ENCODE measurements at places on chromosomes 6 and 20. TPM values are rescaled to one million over a fixed set of nuclear protein-coding genes. Genes with fewer than 3 reads are reported as not detected.

- DNase-seq = no peak
Observed at GRCh38 chr6:107323133-107323785, 136.1 kb downstream of the PDSS2 start.

Gene CRISP3
- total RNA-seq = 0.10 TPM

DNA sequence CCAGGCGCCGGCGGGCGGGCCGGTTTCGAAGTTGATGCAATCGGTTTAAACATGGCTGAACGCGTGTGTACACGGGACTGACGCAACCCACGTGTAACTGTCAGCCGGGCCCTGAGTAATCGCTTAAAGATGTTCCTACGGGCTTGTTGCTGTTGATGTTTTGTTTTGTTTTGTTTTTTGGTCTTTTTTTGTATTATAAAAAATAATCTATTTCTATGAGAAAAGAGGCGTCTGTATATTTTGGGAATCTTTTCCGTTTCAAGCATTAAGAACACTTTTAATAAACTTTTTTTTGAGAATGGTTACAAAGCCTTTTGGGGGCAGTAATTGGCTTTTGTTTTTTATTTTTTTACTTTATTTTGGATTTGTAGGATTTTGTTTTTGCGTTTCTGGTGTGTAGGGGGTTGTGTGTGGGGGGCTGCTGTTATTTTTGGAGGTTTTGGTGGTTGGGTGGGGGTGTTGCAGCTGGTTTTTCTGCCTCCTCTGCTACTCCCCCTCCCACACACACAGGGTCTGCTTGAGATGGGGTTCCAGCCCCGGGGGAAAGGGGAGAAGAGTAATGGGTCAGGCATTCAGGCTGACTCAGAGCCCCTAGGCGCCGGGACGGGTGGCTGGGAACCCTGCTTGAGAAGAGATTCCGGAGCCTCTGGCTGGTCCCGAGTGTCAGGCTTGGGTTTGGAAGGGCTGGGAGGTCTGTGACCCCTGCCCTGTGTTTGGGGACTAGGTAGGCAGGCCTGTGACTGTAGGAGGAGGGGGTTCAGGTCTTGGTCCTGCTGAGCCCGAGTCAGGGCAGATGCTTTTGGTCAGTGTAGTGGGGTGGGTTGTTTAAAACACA lies 2.0 kb downstream of the CEBPB start:
- DNase-seq = peak; percentile 96

DNA sequence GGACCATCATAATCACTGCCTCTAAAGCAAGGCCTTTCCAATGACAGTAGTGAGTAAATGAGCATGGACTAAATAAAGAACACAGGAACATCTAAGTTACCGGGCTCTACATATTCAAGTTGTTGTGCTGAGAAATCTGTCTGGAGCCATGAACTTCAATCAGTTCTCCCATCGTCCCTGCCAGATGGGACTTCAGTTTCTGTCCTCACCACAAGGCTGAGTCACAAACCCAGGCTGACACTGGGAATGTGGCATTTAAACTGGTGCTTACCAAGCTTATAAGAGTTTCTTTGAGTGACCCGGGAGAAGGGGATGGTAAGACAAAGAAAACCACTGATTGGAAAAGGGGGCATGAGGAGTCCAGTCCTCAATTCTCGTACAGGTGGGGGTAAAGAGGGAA lies 497.0 kb downstream of the MAFB start:
- no peak for DNase-seq

GRCh38 chr6:148593130-148593812 lies 153.6 kb upstream of the UST start:
- no peak for DNase-seq

DNA sequence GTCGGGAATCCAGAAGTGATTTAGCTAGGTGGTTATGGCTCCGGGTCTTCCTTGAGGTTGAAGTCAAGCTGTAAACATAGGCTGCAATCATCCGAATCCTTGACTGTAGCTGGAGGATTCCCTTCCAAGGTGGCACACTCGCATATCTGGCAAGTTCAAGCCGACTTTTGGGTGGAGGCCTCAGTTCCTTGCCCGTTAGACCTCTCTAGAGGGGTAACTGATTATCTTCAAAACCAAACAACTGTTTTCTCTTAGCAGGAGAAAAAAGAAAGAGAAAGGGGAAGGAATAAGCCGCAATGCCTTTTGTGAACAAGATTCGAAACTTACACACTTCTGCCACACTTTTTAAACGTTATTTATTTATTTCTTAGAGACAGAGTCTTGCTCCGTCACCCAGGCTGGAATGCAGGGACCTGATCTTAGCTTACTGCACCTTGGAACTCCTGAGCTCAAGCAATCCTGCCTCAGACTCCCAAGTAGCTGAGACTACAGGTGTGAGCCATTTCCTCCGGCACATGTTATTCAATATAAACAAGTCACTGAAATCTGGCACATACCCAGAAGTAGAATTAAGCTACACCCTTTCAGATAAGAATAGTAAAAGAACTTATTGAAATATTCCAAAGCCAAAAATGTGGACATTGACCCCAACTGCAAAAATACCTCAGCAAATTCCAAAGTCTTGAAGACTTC lies 76.3 kb downstream of the HFE start:
- no peak for DNase-seq

Gene KCNQ5
- 1.3 TPM for total RNA-seq

DNA sequence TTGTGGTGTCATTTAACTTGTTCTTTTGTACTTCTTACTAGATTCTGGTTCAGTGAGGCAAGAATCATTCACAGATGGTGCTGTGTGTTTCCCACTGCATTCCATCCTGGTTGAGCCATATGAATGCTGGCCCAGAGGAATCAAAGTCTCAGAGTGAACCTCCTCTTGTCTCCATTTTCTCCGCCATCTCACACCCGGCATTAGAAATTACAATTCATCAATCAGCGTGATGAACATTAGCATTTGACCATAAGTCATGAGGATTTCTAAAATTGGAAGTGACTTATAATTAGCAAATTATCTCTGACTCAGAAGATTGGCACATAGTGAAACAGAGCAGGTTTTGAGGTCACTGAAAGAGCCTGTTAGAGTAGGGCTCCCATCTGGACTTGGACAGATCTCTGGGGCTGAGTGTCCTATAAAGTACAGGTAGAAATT lies 25.2 kb downstream of the TNFAIP3 start:
- no peak for DNase-seq

DNA sequence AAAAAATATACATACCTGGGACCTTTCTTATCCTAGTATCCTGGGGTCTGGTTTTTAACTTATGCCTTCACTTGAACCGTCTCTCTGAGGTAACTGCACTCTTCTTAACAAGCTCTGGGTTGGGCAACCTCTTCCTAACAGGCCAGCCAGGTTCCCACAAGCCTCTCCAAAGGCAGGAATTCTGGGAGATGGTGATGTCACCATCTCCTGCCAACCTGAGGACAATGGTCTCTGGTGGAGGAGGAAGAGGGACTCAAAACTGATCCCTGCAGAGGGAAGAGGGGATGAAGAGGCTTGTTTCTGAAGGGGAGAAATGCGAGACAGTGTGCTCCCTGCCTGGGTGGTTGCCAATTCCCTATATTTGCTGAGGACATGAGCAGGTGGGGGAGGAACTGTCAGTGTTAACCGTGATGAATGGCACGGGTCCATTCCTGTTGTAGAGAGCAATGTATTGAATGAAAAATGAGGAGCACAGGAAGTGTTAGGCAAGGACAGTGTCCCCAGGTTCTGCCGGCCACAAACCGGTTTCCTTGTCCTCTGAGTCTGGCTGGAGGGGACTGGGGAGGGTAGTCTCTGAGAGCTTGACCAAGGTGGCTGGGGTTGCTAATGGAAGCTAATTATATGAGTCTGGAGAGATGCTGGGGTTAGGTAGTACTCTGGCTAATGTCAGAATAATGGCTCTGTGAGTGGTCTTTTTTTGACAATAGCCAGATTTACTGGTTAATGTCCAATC lies 95.5 kb downstream of the KCNB1 start:
- DNase-seq = peak; percentile 25

Gene NKX2-2
- 0.23 TPM for total RNA-seq

DNA sequence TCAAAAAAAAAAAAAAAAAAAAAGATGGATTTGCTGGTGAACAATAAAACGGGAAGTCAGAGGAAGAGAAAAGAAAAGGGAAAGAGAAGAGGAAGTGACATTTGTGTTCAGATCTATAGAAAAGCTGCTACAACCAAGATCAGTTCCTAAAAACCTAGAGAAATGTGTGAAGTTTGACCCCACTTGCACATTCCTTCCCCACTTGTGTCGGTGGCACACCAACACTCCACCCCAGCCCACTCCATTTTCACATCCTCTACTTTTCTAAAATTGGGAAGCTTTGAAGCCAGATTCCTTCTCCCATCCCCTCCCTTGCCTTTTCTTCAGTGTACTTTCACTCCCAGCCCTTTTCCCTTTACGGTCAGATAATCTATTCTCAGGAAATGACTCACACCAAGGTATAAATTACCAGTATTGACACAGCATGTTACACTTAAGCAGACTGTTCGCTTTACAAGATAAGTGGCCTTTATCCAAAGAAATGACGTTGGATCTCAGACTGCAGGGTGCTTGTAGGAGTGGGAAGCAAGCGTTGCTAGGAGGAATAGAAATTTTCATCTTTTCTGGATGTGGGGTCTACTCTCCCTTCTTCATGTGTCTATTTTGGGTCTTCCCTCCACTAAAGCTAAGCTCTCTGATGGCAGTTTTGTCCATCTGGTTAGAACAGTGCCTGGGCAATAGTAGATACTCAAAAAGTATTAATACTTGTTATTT lies 92.5 kb upstream of the ADGRF1 start:
- DNase-seq = no peak

- DNase-seq = no peak
Observed at GRCh38 chr6:109238396-109238795, 143.1 kb downstream of the CEP57L1 start.

Gene INSM1
- total RNA-seq = not detected

Gene RIPK1
- 19.9 TPM for total RNA-seq

Gene ERVFRD-1
- total RNA-seq = 0.05 TPM

DNA sequence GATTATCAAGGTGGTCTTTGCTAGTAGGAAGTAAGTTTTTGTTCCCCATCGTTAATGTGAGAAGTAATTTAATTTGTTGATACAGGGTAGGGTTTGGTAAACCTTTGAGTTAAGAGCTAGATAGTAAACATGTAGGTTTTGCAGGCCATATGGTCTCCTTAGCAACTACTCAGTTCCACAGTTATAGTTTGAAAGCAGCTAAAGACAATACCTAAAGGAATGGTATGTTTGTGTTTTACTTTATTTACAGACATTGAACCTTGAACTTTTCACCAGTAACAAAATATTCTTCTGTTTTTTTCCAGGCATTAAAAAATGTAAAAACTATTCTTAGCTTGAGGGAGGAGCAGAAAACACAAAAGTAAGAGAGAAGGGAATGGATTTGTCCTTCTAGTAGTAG lies 1.7 kb downstream of the CAP2 start:
- no peak for DNase-seq

GRCh38 chr6:118324116-118324515 lies 224.0 kb upstream of the PLN start:
- no peak for DNase-seq

GRCh38 chr6:32298632-32299336 lies 72.9 kb downstream of the TSBP1 start:
- no peak for DNase-seq

- no peak for DNase-seq
Observed at GRCh38 chr6:104955491-104955890, 1.4 kb upstream of the LIN28B start.

DNA sequence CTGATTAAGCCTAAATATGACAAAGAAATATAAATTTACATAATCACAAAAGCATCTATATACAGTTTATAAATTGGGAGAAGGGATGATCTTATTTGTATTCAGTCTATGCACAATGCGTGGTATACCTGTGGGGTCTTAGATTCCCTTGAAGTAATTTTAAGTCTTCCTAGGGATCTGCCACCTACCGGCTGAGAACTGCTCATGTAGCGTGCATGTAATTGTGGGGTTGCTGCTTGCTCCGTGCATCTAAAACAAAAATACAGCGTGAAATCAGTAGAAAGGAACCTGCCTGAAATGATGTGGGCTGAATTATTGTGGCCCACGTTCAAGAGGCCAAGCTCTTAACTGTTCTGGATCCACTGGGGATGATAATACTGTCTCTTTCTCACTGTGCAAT lies 187.3 kb downstream of the MBOAT1 start:
- DNase-seq = no peak

- DNase-seq = no peak
Observed at GRCh38 chr20:33281550-33282146, 1.4 kb upstream of the BPIFB1 start.

- DNase-seq = no peak
Observed at GRCh38 chr6:120354452-120355098, 979.7 kb downstream of the TBC1D32 start.
